ENCODE measurements at places on chromosomes 3 and 15. TPM values are rescaled to one million over a fixed set of nuclear protein-coding genes. Genes with fewer than 3 reads are reported as not detected.

DNA sequence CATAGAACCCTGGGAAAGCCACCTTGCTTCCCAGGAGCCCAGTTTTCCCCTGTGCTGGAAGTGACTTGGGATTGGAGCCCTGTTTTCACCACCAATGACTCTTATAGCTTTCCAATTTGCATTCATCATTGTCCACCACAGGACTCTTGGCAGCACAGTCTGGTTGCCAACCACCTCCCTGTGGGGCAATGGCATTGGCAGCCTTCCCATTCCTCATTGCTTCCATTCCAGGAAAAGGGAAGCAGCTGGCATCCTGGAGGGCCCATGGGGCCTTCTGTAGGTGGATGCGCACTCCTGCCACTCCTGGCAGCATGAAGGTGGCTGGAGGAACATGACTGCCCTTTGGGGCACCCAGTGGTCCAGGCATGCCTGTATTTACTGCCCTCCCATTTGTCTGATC is 57.7 kb downstream of the FEM1B start:
- no peak for DNase-seq

EHHADH gene
- total RNA-seq = 3.4 TPM

DNA sequence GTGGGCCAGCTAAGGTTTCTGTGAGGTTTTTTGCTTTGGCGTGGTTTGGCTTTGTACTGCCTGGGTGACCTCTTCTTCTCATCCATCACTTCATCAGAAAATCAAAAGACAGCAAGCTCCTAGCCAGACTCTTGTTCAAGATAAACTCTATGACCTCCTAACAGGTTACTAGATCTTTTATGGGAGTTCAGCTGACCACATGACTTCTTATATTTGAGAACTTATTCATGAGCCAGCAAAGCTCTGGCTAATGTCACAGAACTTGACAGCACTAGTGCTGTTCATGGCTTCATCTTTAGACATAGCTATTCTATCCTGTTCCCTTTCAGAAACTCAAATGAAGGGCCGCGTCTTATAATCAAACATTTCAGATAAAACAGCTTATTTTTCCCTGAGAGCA is 527.1 kb upstream of the GOLIM4 start:
- no peak for DNase-seq

DNA sequence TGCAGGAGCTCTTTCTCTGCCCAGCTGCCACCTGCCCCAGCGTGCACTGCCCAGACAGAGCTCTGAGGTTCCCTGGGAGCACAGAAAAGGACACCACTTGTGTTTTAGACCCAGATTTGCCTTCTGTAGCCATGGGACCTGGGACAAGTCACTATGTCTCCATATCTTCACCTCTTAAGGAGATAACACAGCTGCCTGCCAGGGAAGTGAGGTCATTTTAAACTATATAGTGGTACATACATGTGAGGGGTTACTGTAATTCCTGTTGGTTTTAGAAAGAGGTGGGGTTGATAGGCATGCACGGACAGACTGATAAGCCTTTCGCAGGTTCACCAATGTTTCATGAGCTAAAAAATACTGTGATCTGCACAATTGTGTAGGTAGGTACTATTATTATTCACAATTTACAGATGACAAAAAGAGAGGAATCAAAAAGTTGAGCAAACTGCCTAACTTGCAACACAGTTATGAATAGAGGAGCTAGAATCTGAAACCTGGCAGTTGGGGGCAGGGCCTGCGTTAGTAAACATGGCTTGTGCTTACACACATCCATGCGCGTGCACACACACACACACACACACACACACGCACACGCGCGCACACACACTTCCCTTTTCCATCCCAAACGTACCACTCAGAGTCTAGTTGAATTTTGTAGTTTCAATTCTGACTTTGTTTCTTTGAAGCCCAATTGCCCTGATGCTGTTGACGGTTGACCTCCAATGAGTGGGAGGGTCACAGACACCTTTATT is 193.6 kb downstream of the FAM43A start:
- DNase-seq = no peak

- peak; percentile 51 for DNase-seq
Observed at GRCh38 chr15:75843678-75844581, 683 bp downstream of the UBE2Q2 start.

- DNase-seq = no peak
Observed at GRCh38 chr15:73493922-73494321, 51.0 kb downstream of the REC114 start.

ROBO2 gene
- total RNA-seq = 14.3 TPM

ITIH1 gene
- 0.04 TPM for total RNA-seq

DNA sequence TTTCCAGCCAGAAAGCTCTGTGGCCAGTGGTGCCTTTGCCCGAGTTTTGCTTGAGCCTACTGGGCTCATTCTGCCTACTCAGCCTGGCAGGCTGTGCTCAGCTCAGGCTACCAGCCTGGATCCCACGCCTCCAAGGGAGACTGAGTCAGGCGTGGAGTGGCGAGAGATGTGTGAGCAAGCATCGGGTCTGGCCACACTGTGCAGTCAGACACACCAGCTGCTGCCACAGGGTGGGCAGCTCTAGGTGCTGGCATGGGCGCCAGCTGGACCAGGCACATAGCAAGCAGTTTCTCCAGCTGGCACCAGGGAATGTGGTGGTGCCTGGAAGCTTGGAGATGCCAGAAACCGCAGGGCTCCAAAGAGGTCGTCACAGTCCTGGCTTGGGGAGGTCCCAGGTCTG is 498.5 kb upstream of the CNTN4 start:
- DNase-seq = no peak

DNA sequence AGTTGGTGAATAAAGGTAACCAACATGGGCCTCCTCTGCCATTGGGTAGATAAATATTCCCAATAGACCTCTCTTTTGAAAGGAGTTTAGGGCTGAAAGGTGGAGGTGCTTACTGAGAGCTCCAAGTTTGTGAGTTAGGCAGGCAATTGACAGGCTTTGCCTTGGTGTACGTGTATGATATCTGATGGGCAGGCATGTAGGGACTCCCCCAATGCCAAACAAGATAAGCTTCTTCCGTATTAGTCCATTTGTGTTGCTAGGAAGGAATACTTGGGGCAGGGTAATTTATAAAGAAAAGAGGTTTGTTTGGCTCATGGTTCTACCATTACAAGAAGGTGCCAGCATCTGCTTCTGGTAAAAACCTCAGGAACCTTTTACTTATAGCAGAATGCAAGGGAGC is 160.7 kb upstream of the EIF1B start:
- no peak for DNase-seq

GRCh38 chr3:24287755-24288450 is 206.7 kb downstream of the THRB start:
- no peak for DNase-seq

GRCh38 chr3:194298331-194299227 is 52.5 kb downstream of the CPN2 start:
- no peak for DNase-seq

DNA sequence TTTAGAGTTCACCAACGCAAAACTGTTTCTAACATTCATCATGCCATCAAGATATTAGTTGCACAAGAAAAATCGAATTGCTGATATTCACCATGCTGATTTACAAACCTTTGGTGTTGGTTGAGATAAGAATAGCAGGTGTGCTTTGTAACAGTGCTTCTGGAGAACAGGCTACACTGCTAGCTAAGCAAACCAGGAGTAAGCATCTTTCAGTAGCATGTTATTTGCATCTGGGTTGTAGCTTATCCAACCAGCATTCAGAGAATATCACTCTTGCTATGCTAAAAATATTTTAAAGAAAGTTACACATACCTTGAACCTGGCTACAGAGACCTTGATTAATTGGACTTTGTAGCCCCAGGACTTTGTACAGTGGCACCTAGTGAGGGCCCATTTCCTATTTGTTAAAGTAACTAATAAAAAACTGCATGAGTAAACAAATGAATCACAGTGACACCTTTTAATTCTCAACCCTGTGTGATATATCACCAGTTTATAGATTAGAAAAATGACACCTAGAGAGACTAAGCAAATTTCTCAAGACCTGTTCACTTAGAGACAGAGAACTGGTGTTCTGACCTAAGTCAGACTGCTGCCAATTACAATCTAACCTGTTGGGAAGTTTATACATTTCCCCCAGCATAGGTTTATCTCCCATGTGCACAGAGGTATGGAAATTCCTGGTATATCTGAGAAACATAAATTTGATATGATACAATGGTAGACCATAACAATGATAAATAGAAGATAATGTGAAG is 435.5 kb upstream of the TGFBR2 start:
- DNase-seq = no peak

NRROS gene
- not detected for total RNA-seq

DNA sequence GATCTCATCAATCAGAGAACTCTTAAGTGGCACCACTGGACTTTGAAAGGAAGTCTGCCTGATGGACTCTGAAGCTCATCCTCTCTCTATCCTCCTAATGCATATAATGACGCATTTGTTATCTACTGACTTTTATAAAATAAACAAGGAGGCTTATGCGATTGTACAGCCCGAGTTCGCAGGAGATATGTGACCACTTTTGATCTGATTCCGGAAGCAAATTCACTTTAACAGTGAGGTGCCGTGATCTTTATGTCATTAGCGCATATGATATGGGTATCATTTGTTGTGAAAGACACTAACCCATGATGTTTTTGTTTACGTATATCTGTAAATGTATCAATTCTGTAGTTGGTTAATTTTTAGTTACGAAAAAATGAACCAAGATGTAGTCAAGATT is 427 bp upstream of the RNF111 start:
- DNase-seq = no peak

DNA sequence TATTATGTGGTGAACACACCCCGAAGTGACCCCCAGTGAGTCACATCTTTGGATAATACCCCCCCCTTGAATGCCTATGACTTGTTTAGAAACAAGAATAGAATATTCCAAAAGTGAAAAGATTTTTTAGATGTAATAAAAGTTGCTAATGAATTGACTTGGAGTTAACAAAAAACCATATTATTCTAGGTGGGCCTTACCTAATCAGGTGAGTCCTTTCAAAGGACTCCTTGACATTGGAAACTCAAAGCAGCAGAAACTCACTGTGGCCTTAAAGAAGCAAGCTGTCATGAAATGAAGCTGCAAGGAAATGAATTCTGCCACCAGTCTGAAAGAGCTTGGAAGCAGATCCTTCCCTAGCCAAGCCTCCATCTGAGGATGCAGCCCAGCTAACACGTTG is 10.9 kb upstream of the ISL2 start:
- no peak for DNase-seq

DLG1 gene
- 75.1 TPM for total RNA-seq

DNA sequence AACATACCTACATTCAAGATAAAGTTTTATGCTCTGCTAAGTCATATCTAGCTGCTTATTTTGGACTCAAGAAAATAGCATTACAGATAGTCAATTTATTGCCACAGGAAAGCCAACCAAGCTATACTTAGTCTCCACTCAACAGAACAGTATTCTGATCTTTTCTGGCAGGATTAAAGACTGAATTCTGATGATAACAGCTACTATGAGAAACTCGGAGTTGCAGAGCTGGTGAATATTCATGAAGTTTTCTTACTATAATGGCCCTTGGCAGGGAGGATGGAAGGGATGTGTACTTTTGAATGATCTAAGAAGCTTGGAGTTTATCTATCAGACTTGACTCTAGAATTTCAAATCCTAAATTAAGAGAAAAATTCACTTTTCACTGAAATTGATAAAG is 237.7 kb downstream of the CTNNB1 start:
- no peak for DNase-seq

DNA sequence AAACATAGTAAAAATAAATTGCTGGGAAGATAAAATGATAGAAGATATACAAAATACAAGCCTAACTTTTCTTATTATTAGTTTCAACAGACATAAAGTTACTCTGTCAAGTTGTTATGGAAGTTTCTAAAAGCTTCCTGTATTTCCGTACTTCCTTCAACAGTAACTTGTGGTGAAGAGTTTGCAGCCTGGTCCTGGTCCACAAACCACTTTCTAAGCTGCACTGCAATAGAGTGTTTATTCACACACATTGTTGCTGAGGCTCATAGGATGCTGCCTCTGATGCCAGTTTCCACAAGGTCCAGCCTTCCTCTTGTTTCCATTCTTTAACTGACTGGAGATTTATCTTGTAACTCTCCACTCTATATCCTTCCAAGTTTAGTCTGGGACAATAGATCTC is 39.4 kb upstream of the KY start:
- no peak for DNase-seq

ANKRD63 gene
- 0.35 TPM for total RNA-seq

GRCh38 chr3:94735354-94735753 is 672.5 kb downstream of the NSUN3 start:
- DNase-seq = peak; percentile 8

ERC2 gene
- 6.3 TPM for total RNA-seq

- DNase-seq = peak; percentile 91
Observed at GRCh38 chr3:124812291-124813265, 74.6 kb downstream of the ITGB5 start.

- DNase-seq = no peak
Observed at GRCh38 chr15:72154316-72154715, 36.1 kb downstream of the SENP8 start.

ONECUT1 gene
- 0.14 TPM for total RNA-seq

IGDCC3 gene
- 6.6 TPM for total RNA-seq

DNA sequence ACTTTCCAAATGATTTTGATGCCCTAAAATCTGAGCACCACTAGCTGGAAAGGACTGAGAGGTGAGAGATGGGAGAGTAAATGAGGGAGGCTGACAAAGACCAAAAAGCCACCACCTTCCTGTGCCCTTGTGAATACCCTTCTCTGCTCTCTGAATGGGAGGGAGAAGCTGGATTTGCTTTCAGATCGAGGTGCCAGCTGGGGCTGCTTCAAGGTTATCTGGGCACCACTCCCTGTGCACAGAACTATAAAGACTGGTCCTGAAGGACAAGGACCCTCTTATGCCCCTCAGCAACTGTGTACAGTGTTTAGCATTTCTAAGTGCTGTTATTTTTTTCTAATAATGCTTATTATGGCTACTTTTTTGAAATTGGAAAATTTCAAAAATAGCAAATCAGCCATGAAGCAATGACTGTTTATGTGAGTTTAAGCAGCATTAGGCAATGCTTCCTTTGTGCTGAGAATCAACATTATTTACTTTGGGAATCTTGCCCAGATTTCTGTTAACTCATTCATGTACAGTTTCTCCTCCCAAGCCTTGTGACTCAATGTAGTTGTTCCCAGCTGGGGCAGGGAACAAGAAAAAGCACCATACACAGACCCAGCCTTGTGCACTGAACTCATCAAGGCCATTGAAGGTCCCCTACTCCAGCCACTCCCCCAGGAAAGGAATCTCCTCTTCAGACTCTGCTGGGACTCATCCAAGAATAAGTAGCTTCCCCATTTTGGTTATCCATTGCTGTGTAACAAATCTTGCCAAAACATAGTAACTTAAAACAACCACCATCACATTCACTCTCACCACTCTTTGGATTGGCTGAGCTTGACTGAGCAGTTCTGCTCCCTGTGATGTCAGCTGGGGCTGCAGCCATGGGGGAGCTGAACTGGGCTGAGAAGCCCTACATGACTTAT is 37.3 kb upstream of the CDV3 start:
- no peak for DNase-seq

IRAK2 gene
- total RNA-seq = 8.1 TPM
